Endodermal cell (in vitro differentiated cells): ENCODE measurements at places on chromosomes 6 and 20. TPM values are rescaled to one million over a fixed set of nuclear protein-coding genes. Genes with fewer than 3 reads are reported as not detected.

Gene MUC22
- total RNA-seq = not detected in 3 replicates

Gene NFS1
- total RNA-seq = 14.7 and 17.0 TPM in 2 replicates

Gene CST5
- not detected in 2 replicates for total RNA-seq

Gene CAPN11
- total RNA-seq = 0.31 to 0.78 TPM (median 0.53 TPM) in 3 replicates

Gene FAXC
- 11.7 to 19.5 TPM (median 16.8 TPM) in 3 replicates for total RNA-seq

Gene PGBD1
- 8.4 to 10.8 TPM (median 10.0 TPM) in 3 replicates for total RNA-seq

Gene ZNF292
- 50.2 to 78.1 TPM (median 66.7 TPM) in 3 replicates for total RNA-seq

Gene TCF21
- total RNA-seq = 0.13 TPM in 1 of 3 replicates, not detected in the others

Gene AGER
- 20.3 and 29.8 TPM in 2 replicates for total RNA-seq

Gene OR14J1
- total RNA-seq = not detected in 2 replicates

Gene FOXC1
- 9.6 to 10.5 TPM (median 10.1 TPM) in 3 replicates for total RNA-seq

Gene ETV7
- 0.21 to 0.49 TPM (median 0.42 TPM) in 3 replicates for total RNA-seq

Gene SNX3
- total RNA-seq = 79.2 and 83.3 TPM in 2 replicates

Gene NOL7
- total RNA-seq = 52.9 and 56.6 TPM in 2 replicates

Gene FERMT1
- total RNA-seq = 2.9 and 3.5 TPM in 2 replicates

Gene GABRR2
- 0.27 TPM in 1 of 3 replicates, not detected in the others for total RNA-seq

Gene TULP1
- 2.9 to 4.0 TPM (median 3.5 TPM) in 3 replicates for total RNA-seq

Gene ID4
- 9.9 to 39.5 TPM (median 38.5 TPM) in 3 replicates for total RNA-seq

Gene SH3BGRL2
- 23.0 and 24.3 TPM in 2 replicates for total RNA-seq

Gene PRR18
- total RNA-seq = 0.09 and 0.11 TPM in 2 replicates

Gene HM13
- total RNA-seq = 193 and 206 TPM in 2 replicates

Gene IPCEF1
- 1.6 to 2.7 TPM (median 2.2 TPM) in 3 replicates for total RNA-seq

Gene SLCO4A1
- total RNA-seq = 4.8 and 5.0 TPM in 2 replicates

Gene ZSCAN16
- total RNA-seq = 7.4 and 7.6 TPM in 2 replicates

Gene SMOC2
- 0.45 TPM in 1 of 3 replicates, not detected in the others for total RNA-seq

Gene PIGT
- total RNA-seq = 86.8 to 97.4 TPM (median 90.1 TPM) in 3 replicates

Gene BPIFB1
- 0.24 TPM in 1 of 3 replicates, not detected in the others for total RNA-seq

Gene ID1
- 401 and 447 TPM in 2 replicates for total RNA-seq

Gene WFDC2
- 508 to 994 TPM (median 580 TPM) in 3 replicates for total RNA-seq

Gene KCNK5
- 17.1 to 34.2 TPM (median 32.2 TPM) in 3 replicates for total RNA-seq

Gene TRIM10
- total RNA-seq = not detected in 2 replicates

Gene MOG
- total RNA-seq = 0.45 TPM in 1 of 2 replicates, not detected in the other

Gene ZC2HC1B
- not detected in 3 replicates for total RNA-seq

Gene TNXB
- total RNA-seq = 3.8 and 4.0 TPM in 2 replicates

Gene SLC22A23
- 12.4 and 13.3 TPM in 2 replicates for total RNA-seq

Gene TPBG
- total RNA-seq = 33.1 and 34.0 TPM in 2 replicates

Gene RAB32
- 19.4 and 20.5 TPM in 2 replicates for total RNA-seq

Gene SMIM26
- total RNA-seq = 67.6 and 71.4 TPM in 2 replicates

Gene SLC17A2
- total RNA-seq = not detected in 2 replicates

Gene MACROD2
- 2.0 and 2.3 TPM in 2 replicates for total RNA-seq
